ENCODE measurements at places on chromosomes 4 and X. TPM values are rescaled to one million over a fixed set of nuclear protein-coding genes. Genes with fewer than 3 reads are reported as not detected.

The VSIG4 gene
- 18.4 TPM for polyA plus RNA-seq

The ATP6AP1 gene
- 54.6 TPM for polyA plus RNA-seq

The CXCL6 gene
- polyA plus RNA-seq, result 0.22 TPM

The NKX1-1 gene
- polyA plus RNA-seq, result not detected

The TENM3 gene
- 17.6 TPM for polyA plus RNA-seq

The RAB28 gene
- polyA plus RNA-seq, result 21.3 TPM

The CCNQ gene
- not detected for polyA plus RNA-seq

The H2BW2 gene
- polyA plus RNA-seq, result 0.64 TPM

The ENPP6 gene
- polyA plus RNA-seq, result 10.1 TPM

The CISD2 gene
- 44.5 TPM for polyA plus RNA-seq

The NKX3-2 gene
- polyA plus RNA-seq, result not detected

The L1CAM gene
- polyA plus RNA-seq, result 2.3 TPM

The FABP2 gene
- polyA plus RNA-seq, result not detected

The CCDC120 gene
- not detected for polyA plus RNA-seq

DNA sequence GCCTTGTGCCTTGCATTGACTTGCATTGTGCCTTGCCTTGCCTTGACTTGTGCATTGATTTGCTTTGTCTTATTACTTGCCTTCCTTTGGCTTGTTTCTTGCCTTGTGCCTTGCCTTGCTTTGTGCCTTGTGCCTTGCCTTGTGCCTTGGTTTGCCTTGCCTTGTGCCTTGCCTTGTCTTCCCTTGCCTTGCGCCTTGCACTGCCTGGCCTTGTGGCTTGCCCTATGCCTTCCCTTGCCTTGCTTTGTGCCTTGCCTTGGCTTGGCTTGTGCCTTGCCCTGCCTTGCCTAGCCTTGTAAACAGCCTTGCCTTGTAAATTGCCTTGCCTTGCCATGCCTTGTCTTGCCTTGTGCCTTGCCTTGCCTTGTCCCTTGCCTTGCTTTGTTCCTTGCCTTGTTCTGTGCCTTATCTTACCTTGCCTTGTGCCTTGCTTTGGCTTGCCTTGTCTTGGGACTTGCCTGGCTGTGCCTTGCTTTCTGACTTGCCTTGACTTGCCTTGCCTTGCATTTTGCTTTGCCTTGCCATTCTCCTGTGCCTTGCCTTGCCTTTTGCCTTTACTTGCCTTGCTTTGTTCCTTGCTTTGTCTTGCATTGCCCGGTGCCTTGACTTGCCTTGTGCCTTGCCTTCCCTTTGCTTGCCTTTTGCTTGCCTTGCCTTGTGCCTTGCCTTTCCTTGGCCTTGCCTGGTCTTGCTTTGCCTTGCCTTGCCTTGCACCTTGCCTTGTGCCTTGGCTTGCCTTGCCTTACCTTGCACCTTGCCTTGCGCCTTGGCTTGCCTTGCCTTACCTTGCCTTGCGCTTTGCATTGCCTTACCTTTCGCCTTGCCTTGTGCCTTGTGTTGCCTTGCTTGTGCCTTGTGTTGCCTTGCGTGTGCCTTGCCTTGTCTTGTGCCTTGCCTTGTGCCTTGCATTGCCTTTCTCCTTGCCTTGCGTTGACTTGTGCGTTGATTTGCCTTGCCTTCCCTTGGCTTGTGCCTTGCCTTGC, 97.5 kb downstream of the TAB3 start:
- no peak for DNase-seq

DNA sequence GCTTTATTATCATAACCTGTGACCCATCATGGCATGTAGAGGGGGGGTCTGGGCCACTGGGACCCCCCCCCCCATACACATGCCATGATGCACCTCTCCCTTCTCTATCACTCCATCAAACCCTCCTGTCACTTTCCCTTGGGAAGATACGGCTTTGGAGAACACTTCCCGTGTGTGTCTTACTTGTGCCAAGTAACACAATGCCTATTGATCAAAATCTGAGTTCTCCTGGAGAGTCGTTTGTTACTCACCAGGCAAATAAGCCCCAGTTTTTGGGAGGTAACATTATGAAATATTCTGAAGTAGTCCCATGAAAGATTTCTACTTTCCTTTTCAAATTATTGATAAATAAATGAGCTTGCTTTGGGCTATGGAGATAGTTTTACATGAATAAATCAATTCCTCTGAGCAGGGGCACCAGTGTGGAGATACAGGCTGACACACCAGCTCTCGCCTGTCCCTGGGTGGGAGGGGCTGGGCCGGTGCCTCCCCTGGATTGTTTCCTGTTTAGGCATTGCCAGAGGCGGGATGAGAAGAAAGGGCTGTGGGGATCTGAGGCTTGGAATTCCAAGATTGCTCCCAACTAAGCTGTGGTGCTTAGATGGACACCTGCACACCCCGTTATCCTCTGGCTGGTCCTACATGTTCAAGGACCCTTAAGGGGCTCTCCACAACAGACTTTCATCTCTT, 63.2 kb upstream of the WWC2 start:
- DNase-seq, result no peak

- no peak for DNase-seq
These were observed 117.9 kb downstream of the COX18 start for GRCh38 chr4:72951628-72952027.

DNA sequence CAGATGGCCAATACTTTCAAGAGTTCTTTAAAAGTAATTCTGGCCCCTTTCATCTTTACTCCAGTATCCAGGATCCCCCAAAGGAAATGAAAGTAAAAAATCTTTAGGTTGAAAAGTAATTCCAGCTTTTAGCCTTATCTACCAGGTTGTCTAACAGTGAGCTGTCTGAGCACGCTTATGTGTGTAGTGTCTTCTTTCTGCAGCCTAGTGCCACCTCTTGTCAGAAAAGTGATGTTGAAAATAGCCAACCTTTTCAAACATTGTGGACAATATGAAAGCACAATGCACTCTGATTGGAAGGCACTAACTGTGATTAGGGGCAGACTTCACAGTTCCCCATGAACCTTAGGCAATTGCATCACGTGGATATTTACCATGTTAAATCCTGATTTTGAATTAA, 92.1 kb downstream of the RELL1 start:
- no peak for DNase-seq

- DNase-seq, result peak; percentile 38
These were observed 63.2 kb downstream of the CLDN22 start for GRCh38 chr4:183256756-183257385.

GRCh38 chr4:2786794-2787229, 6.1 kb upstream of the SH3BP2 start:
- no peak for DNase-seq

DNA sequence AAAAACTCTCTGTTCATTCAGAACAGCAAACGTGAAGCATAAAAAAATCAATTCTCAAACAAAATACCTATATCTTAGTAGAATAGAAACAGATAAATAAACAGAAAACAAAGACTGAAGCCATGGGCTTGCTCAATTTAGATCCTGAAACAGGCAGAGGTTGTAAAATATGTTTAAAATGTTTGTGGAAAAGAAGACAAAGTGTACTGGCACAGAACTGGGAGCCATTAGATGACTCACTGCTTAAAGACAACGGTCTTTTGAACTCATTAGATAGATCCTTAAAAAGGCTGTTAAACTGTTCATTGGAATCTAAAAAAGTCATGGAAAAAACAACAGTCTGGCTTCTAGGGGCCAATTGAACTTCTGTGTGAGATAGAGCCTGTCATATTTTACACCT, 247.0 kb upstream of the NDST4 start:
- no peak for DNase-seq

DNA sequence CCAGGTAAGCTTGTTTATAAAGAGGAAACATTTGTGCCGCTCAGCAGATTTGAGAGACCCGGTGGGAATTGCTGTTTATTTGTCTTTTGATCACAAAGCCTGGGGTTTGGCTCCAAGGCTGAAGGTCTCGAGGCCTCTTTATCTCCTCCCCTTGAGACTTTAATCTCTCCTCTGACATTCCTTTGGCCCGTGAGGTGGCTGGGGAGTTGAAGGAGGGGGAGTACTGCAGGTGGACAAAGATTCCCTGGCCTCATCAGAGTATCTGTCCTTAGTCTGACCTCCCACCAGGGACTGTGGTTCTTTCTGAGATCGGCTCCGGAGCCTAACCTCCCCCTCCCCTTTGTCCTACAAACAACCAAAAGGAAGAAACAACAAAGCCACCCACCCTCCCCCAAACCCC, 216.5 kb downstream of the MID1IP1 start:
- no peak for DNase-seq

DNA sequence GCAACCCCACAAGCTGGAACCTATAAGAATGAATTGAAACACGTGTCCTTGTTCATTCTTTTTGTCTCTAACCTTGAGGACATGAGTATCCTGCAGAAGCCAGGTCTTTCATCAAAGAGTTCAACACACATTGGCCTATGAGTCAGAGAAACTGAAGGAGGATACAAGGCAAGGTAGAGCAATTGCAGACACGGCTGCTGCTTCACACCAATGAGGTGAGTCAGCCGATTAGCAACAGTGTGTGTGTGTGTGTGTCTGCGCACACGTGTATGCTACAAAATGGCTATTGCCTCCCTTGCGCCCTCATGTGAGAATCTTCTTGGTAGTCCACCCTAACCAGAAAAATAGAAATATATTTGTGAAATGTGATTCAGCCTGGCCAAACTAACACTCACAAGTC, 1477.7 kb upstream of the IGFBP7 start:
- DNase-seq, result no peak

GRCh38 chr4:182177166-182177565, 66.0 kb upstream of the TENM3 start:
- no peak for DNase-seq

- no peak for DNase-seq
These were observed 299.9 kb downstream of the UNC5C start for GRCh38 chr4:95248720-95249425.

DNA sequence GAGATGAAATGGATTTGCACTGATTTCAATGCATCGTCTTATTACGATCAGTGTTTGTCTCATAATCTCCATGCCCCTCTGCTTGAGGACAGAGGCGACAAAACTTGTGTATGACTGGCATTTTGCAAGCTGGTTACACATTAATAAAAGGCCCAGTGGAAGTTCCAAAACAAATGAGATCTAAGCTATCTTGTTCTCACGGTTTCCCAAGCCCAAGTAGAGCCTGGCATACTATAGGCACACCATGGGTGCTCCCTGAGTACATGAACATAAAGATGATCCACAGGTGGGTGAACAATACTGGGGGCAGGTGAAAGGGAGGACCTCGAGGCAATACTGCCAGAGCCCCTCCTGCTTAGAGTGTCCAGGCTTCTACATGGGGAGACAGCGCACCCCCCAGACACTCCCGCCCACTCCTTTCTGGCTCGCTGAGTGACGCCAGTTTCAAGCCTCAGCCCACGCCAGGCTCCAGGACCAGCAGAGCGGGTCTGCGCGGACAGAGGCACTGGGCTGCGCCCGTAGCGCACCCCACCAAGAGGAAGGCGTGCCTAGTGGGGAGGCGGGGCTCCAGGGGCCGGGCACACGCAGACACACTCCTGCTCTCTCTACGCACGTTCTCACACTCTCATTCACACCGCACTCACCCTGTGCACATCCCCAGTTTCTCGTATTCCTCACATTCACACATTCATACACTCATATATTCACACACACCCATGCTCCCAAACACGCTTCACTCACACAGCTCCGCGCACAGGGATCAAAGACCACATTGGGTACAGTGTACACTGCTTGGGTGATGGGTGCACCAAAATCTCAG, 8.9 kb upstream of the GSX2 start:
- DNase-seq, result no peak

DNA sequence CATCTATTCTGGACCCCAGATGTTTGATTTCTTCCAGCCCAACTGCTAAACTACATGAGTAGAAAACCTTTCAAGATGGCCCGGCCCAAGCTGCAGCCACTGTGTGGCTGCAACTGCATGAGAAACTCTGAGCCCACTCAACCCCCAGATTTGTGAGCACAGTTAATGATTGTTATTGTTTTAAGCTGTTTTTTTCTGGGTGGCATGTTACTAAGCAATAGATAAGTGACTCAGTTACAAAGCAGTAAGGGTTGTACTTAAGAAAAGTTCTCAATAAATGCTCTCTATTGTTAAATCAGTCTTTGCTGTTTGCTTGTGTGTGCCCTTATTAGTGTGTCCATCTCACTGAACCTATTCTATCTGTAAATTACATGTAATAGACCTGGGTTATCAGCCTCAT, 51.8 kb downstream of the GC start:
- DNase-seq, result no peak

DNA sequence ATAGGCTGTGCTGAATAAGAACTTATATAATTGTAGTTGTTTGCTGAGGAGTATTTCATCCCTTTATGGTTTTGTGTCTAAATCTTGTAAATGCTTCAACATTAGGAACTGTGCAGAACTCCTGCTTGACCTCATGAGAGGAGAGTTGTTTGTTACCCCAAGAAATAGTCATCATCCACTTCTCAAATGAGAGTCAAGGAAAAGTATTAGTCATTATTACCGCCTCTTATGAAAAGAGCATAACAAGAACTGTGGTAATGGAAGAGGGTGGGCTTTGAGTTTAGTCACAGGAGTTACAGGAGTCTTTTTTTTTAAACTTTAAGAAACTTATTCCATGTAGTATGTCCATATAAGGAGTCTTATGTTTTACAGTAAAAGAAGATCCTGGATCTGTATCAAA, 132.9 kb downstream of the RAP1GDS1 start:
- no peak for DNase-seq

- DNase-seq, result no peak
These were observed 154.1 kb downstream of the NLGN4X start for GRCh38 chrX:6074532-6074931.

DNA sequence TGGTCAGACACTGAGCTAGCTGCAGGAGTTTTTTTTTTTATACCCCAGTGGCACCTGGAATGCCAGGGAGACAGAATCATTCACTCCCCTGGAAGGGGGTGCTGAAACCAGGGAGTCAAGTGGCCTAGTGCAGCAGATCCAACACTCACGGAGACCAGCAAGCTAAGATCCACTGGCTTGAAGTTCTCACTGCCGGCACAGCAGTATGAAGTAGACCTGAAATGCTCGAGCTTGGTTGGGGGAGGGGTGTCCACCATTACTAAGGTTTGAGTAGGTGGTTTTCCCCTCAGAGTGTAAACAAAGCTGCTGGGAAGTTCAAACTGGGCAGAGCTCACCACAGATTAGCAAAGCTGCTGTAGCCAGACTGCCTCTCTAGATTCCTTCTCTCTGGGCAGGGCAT, 537.9 kb upstream of the LCORL start:
- no peak for DNase-seq

DNA sequence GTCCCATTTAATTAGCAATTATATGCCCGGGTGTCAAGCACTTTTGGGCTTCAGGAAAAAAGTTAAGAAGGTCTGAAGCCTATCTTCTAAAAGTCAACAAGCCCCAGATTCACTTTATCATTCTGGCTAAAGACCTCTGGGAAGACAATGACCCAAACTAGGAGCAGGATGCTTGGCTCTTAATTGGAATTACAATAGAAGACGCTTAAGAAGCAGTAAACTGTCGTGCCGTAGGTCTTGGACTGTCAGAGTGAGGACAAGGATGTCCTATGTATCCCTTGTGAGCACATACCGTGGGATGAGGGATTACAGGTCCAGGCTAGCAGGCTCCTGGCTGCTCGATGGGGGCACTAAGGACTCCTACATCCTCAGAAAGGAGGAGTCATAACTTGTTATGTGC, 3.2 kb upstream of the ARHGAP36 start:
- DNase-seq, result no peak
